Karpas-422 (cell line): ENCODE measurements at places on chromosomes 3 and 15. TPM values are rescaled to one million over a fixed set of nuclear protein-coding genes. Genes with fewer than 3 reads are reported as not detected.
A peak's percentile ranks its signal among the peaks of the same experiment; 100 is the strongest.

GRCh38 chr3:149575213-149575960 is 82.4 kb downstream of the WWTR1 start:
- DNase-seq = no peak

GRCh38 chr3:175890066-175890465 is 1030.9 kb downstream of the NAALADL2 start:
- no peak for DNase-seq

GRCh38 chr3:105746231-105746996 is 122.4 kb downstream of the CBLB start:
- DNase-seq = no peak

DNA sequence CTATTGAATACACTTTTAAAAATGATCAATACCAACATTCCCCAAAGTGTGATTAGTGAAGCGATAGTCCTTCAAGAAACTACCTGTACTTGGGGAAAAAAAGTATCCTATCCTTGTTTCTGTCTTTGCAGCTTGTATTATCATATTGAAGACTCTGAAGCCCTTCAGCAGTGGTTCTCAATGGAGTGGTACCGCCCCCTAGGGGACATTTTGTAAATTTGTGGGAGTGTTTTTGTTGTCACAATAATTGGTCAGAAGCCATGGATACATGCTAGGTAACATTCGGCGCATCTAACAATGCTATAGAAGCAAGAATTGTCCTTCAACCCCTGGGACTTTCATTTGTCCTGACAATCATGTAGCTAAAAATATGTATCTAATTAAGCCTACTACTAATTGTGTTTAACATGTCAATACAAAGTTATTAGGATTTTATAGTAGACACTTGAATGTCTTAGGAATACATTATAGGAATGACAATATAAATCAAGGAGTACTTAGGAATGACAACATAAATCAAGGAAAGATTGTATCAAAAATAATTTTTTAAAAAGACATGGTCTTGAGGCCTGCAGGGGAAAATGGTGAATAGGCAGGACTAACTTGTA is 53.7 kb downstream of the NMD3 start:
- peak; percentile 86 for DNase-seq

GRCh38 chr3:102714567-102714966 is 279.8 kb downstream of the ZPLD1 start:
- no peak for DNase-seq

DNA sequence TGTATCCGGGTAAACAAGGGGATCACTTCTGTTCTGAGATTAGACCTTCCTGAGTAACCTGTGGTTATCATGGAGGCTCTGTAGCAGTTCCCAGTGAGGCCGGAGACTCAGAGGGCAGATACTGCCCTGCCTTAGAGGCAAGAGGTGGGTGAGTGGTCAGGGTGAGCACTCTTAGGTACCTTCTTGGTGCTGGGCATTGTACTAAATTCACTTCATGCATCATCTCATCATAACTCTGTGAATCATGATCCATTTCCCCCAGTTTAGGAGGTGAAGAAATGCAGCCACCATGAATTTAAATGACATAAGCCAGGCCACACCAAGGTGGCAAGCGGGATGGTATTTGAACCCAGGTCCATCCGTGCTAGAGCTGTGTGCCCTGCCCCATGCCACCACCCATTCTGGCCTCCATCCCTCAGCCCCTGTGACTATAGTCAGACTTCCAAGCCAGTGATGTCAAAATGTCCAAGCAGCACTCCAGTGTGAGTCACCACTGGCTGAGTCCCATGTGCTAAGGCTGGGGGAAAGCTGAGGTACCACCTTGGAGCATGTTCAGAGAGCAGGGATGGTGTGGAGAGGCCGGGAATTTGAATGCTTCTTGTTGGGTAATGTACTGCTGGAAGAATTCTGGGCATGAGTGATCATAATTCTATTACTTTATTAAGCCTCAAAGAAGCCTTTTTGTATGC is 88.8 kb downstream of the EPHB1 start:
- no peak for DNase-seq

GRCh38 chr3:171257251-171258203 is 202.7 kb downstream of the TNIK start:
- DNase-seq = no peak

GRCh38 chr3:115862849-115863248 is 239.5 kb downstream of the GAP43 start:
- DNase-seq = no peak

DNA sequence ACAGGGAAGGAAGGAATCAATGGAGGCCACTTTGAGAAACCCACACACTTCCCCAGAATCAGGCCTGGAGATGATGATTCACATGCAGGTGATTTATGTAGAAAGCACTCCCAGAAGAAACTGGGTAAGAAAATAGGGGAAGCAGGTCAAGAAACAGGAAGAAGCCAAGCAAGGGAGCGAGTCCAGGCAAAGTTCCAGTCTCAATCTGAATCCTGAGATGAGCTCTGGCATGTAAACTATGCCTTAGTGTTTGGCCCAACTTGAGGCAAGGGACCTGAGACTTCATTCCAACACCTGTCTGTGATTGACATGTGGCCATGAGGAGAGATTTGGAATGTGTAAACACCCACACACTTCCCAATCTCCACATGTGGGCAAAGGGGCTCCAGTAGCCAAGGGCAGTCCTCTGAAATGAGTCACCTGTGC is 61.6 kb upstream of the CTNNB1 start:
- DNase-seq = no peak

GRCh38 chr3:88003115-88003755 is 55.6 kb downstream of the CGGBP1 start:
- DNase-seq = peak; percentile 75

DNA sequence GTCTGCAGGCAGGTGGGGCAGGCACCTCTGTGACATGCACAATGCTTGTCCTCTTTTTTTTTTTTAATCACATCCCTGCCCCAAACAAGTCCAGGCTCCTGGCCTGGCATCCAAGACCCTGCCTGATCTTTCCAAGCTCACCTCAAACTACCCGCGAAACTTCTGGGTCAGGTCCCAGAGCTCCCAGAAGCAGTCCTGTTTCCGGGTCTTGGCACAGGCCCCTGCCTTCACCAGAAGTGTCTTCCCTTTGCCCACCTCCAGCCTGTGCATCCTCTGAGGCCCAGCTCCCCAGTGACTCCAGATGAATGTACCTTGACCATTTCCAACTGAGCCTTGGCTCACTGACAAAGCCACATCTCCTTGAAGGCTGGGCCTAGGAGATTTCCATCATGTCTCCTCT is 23.0 kb downstream of the PLA2G4E start:
- DNase-seq = no peak

GRCh38 chr3:170614214-170614966 is 28.5 kb upstream of the SLC7A14 start:
- no peak for DNase-seq

GRCh38 chr15:70083946-70084345 is 13.8 kb downstream of the TLE3 start:
- DNase-seq = no peak

- no peak for DNase-seq
Measured at GRCh38 chr3:105821433-105821832, 47.4 kb downstream of the CBLB start.

GRCh38 chr15:73022161-73022560 is 30.1 kb upstream of the NEO1 start:
- DNase-seq = no peak

DNA sequence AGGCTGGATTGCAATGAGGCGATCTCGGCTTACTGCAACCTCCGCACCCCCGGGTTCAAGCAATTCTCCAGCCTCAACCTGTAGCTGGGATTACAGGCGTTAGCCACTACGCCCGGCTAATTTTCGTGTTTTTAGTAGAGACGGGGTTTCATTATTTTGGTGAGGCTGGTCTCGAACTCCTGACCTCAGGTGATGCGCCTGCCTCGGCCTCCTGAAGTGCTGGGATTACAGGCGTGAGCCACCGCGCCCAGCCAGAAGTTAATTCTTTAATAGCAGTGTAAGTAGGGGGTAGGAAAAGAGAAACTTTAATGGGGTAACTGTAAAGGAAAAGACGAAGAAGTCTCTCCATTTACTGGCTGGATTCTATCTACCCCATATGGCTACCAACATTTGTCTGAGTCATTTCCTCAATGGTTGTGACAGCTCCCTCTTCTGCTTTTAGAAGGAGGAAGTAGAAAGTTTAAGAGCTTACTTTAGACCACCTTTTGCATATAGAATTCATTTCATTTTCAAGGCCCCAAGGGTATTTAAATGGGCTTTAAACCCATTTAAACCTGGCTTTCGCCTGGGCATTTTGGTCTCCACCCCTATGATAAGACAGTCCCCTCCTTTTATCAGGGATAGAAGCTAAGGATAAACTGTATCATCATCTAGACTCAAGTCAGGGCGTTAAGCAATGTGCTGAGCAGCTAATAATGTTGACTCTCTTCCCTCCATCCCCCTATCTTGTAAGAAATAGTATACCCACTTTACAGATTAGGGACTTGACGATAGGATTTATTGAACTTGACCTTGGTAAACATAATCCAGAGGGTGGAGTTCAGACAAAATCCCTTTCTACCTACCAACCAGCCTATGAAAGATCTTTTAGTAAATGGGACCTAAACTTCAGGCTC is 1.1 kb upstream of the CDV3 start:
- DNase-seq = peak; percentile 97

DNA sequence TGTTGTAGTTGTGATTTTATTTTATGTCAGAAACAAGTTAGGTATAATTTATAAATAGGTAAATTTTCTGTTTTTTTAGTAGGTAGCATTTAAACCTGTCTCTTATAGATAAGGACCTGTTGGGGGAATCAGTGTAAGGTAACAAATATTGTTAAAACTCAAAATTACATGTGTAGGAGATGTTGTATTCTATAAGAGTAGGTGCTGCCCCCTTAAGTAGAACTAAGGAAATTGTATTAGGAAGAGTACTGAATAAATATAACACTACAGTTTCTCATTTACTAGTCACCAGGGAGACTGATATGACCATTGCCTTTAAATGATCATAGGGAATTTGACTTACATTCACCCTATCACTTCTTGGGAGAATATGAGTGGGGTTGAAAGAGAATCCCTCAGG is 31.2 kb downstream of the SLC25A36 start:
- DNase-seq = peak; percentile 59

GRCh38 chr15:65778269-65778668 is 13.8 kb downstream of the DENND4A start:
- no peak for DNase-seq

DNA sequence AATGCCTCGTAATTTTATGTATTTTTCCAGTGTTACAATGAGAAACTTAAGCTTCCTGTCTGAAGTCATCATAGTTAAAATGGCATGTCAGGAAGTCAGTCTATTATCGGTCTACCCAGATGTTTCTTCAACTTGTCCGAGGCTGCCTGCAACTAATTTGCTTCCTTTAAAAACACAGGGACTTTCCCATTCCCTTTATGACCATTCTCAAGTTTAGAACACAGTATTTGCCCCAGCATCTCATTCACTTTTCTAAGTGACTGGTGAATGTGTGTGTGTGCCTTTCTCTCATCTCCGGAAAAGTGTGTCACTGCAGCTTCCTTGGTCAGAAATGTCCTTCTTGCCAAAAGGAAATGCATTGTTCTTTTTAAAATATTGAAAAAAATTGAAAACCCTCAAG is 466.6 kb downstream of the RAP2B start:
- DNase-seq = no peak

GRCh38 chr15:80920271-80920699 is 69.3 kb downstream of the MESD start:
- no peak for DNase-seq

DNA sequence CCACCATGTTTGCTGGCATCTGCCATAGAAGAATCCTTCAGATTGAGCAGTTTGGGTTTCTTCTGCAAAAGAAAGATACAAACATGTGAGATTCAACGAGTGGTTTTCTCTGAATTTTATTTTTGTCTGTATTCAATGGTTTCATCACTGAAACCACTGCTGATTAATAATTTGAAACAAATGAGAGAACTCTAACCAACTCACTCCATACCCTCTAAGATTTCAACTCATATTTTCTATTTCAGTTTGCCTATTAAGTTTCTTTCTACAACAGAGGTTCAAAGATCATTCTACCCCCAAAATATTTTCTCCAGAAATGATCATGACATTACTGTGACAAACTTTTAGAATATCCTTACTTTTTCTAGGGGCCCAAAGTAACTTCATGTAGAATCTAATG is 38.7 kb upstream of the MAN2C1 start:
- no peak for DNase-seq

ANKRD34C gene
- total RNA-seq = 0.93 TPM in 1 of 2 replicates, not detected in the other

RHCG gene
- not detected in 2 replicates for total RNA-seq

SLC6A11 gene
- total RNA-seq = not detected in 2 replicates

ATP10A gene
- not detected in 2 replicates for total RNA-seq

SOX2 gene
- 0.51 and 0.63 TPM in 2 replicates for total RNA-seq

NUP210 gene
- total RNA-seq = 87.7 and 117 TPM in 2 replicates

ISLR gene
- total RNA-seq = not detected in 2 replicates

HHATL gene
- not detected in 2 replicates for total RNA-seq

FETUB gene
- total RNA-seq = not detected in 2 replicates
